ENCODE measurements at places on chromosomes 6 and 20. TPM values are rescaled to one million over a fixed set of nuclear protein-coding genes. Genes with fewer than 3 reads are reported as not detected.

Gene ESR1
- not detected for polyA plus RNA-seq

Gene SLC23A2
- 8.0 TPM for polyA plus RNA-seq

Gene RARS2
- 12.4 TPM for polyA plus RNA-seq

Gene C20orf96
- polyA plus RNA-seq = 4.8 TPM

Gene MATN4
- polyA plus RNA-seq = 0.05 TPM

Gene GABRR1
- polyA plus RNA-seq = not detected

Gene MYCT1
- polyA plus RNA-seq = 0.02 TPM

Gene SOX18
- polyA plus RNA-seq = not detected

Gene CEP85L
- 2.6 TPM for polyA plus RNA-seq

Gene GRM4
- 0.02 TPM for polyA plus RNA-seq

Gene FRS3
- polyA plus RNA-seq = 3.3 TPM

Gene PXMP4
- polyA plus RNA-seq = 11.2 TPM

Gene SPAG4
- 11.4 TPM for polyA plus RNA-seq

Gene CYP39A1
- polyA plus RNA-seq = not detected

Gene WFDC2
- polyA plus RNA-seq = not detected

DNA sequence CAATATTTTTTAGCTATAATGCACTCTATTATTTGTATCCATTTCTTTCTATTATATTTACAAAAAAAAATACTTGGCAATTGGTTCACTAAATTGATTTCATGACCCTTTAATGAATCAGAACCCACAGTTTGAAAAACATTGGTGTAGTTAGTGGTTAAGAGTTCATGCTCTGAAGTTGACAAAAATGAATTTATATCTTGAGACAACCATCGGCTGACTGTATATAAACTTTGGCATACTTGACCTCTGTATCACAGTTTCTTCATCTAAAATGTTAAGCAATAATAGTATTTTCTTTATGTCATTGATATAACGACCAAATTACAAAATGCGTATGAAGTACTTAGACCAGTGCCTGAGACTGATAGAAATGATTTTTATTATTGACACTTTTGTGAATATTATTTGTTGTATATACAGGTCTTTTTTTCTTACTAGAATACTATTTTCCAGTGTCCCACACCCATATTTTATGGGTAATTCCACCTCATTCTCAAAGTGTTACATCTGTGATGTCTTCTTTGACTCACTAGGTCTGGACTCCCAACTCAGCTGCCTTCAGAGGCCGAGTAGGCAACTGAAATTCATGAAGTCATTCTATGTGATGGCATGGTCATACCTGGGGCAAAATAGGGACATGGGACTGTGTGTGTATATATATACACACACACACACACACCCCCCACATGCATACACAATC, 459.2 kb downstream of the RFPL4B start:
- no peak for DNase-seq

- no peak for DNase-seq
Observed at GRCh38 chr6:106890447-106890846, 84.1 kb downstream of the CD24 start.

- no peak for DNase-seq
Observed at GRCh38 chr6:113377362-113377942, 479.7 kb upstream of the MARCKS start.

GRCh38 chr6:31620586-31621319, at the start of gene PRRC2A:
PRRC2A (plus strand) TSS chr6:31620715; CDS start chr6:31622790, 2,075 bp downstream.
- DNase-seq = no peak

- no peak for DNase-seq
Observed at GRCh38 chr20:49310705-49311104, 32.8 kb upstream of the ZNFX1 start.

DNA sequence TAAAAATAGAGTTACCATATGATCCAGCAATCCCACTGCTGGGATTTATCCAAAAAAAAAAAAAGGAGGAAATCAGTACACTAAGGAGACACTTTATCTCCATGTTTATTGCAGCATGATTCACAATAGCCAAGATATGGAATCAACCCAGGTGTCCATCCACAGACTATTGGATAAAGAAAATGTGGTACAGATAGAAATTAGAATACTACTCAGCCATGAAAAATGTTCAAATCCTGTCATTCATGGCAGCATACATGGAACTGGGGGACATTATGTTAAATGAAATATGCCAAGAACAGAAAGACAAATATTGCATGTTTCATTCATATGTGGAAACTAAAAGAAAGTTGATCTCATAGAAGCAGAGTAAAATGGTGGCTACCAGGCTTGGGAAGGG, 75.3 kb downstream of the ERMARD start:
- no peak for DNase-seq

- no peak for DNase-seq
Observed at GRCh38 chr6:152529369-152529768, 107.8 kb downstream of the SYNE1 start.

GRCh38 chr6:87779542-87779941, 77.5 kb upstream of the AKIRIN2 start:
- DNase-seq = no peak

GRCh38 chr6:14767226-14767625, 478.6 kb upstream of the JARID2 start:
- DNase-seq = no peak

GRCh38 chr6:99409672-99410071, 15.4 kb downstream of the PNISR start:
- no peak for DNase-seq

- no peak for DNase-seq
Observed at GRCh38 chr6:44004625-44005506, 122.4 kb downstream of the MRPL14 start.

DNA sequence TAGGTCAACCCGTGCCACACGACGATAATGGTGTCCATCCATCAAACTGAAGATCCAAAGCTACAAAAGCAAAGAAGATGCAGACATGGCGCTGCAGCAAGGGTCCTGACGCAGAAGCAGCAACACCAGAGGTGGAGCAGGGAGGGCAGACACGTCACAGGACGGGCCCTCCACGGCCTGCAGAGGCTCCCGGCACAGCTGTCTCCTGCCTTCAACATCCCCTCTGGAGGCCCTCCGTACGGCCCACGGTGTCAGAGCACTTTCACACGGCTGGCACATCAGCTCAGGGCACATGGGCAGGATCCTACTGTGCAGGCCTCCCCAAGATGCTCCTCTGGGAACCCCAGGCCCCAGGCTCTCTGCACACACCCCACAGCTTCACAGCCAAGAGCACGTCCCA, 37.6 kb downstream of the WDR27 start:
- no peak for DNase-seq

DNA sequence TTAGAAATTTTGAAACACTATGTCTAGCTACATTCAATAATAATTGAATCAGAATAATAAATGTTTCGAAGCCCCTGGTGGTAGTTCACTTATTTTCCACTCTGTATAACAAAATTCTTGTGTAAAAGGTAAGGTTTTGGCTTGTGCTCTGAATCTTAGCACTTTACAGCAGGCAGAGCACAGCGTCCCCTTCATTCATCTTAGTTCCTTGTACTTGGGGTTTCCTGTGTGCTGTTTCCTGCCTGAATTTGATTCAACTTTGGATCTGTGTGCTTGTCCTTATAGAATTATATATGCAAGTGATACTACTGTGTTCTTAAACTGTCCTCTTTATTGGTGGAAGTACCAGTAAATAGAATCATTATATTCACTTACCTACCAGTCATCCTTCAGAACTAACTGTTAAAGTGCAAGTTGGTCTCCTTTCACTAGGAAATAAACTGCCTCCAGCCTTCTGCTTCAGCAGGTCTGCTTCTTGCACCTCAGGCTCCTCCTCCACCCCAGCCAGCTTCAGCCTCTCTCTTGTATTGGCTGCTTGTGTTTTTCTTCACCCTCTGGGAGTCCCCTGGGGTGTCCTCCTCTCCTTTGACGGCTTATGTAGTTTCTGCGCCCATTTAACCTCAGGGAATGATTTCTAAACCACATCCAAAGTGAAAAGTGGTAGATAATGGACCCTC, 28.8 kb upstream of the TULP4 start:
- DNase-seq = no peak

GRCh38 chr6:145498425-145498824, 236.9 kb downstream of the EPM2A start:
- DNase-seq = no peak

DNA sequence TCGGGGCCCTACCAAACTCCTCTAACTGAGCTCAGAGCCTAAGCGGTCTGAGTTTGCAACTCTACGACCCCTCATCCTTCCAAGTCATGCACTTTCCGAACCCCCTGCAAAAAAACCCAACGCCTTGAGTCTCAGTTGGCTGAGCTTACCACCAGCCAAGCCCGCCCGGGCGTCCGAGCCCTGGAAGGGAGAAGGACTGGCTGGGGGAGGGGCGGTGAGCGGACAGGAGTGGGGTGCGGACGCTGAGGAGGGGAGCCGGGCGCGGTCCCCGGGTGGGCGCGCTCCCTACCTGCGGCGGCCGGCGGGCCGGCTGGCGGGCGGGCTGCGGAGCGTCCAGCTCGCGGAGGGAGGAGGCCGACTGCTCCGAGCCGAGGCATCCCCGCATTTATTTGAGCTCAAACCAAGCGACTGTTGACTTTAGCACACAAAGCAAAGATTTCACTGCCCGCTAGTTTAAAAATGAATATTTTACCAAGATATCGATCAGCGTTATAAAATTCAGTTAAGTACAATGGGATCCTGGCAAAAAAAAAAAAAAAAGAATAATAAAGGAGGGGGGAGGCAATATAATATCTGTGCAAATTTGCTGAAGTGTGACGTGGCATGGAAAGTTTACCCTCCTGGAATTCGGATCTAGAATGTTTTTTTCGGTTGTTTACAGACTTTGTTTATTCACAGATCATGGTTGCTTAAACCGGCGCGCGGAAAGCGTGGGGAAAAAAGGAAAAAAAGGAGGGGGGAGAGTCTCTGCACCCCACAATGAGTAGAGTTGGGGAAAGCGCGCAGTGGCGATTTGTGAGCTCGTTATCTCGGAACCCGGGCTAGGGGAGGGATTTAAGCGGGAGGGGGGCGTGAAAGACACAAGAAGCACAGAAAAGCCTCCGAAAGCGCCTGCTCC, 5.9 kb downstream of the FOXA2 start:
- DNase-seq = no peak

- DNase-seq = no peak
Observed at GRCh38 chr6:11217360-11218101, 14.9 kb downstream of the NEDD9 start.

DNA sequence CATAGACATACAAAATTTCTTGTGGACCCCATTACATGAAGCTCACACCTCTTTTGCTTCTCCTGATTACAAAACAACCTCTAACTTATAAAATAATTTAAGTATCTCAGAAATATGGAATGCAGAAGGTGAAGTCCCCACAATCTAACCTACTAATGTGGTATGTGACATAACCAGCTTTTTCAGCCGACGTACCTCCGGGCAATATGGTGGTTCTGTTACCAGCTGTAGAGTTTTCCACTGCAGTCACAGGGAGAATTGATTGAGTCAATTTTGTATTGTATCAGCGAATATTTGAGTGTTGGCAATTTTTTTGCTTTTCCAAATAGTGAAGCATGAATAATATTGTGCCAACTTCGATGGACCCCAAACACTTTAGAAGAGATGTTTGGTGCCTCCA, 15.7 kb upstream of the SPO11 start:
- DNase-seq = no peak

- no peak for DNase-seq
Observed at GRCh38 chr6:44954281-44954680, 373.8 kb upstream of the RUNX2 start.

DNA sequence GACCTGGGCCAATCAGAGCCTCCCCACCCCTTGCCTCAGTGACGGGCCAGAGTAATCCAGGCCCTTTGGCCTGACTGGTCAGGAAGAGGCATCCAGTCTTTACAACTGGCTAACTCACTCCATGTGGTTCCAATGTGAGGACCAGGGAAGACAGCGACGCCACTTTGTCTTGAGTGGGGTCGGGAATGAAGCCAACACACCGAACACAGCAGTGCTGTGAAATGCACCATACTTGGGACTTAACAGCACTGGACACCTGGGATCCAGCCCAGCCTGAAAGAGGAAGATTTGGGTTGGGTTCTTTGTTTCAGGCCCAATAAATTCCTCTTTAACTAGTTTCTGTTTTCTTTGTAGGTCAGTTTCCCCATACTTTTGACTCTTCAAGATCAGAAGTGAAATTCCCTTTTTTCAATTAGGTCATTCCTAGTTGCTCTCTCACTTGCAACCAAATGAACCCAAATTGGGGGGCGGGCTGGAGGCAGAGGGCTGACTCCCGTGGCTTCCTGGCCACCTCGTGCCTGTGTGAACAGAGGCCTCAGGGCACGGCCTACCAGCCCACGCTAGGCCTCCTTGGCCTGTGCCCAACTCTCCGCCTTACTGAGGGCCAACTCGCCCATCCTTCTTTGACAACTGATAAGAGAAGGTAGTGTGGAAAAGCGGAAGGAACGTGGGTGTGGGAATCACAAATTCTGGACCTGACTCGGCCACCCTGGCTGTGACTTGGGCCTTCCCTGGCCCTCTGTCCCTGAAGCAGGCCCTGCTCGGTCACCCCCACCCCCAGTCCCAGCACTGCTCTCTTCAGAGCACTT, 17.1 kb downstream of the SULF2 start:
- no peak for DNase-seq

DNA sequence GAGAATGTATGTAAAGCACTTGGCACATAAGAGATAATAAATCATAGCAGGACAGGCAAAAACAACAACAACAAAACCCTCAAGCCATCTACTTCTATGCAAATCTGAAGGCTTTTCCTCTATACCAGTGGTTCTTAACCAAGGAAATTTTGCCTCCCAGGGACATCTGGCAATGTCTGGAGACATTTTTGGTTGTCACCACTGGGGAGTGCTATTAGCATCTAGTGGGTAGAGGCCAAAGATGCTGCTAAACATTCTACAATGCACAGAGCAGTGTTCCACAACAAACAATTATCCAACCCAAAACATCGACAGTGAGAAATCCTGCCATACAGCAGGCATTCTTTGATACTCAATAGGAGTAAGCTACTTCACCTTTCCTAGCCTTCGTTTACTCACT, 28.2 kb downstream of the NDRG3 start:
- no peak for DNase-seq

DNA sequence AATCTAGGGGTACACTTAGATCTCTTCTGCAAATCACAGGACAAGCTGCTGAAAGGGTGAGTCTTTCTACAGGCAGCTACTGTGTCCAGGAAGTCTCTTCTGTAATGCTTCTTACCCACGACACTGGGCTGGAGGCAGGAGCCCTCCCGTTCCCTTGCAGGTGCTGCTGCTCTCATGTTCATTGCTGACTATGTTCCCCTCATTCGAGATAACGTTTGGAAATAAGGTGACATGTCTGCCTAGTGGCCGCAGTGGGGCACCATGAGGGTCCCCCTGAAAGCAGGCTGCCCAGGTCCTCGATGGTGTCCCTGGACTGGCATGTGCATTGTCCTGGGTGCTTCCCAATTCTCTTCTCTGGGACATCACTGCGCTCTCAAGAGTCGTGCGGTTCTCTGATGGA, 74.7 kb downstream of the SYNJ2 start:
- no peak for DNase-seq

- DNase-seq = no peak
Observed at GRCh38 chr6:90467546-90467945, 119.3 kb downstream of the MAP3K7 start.

DNA sequence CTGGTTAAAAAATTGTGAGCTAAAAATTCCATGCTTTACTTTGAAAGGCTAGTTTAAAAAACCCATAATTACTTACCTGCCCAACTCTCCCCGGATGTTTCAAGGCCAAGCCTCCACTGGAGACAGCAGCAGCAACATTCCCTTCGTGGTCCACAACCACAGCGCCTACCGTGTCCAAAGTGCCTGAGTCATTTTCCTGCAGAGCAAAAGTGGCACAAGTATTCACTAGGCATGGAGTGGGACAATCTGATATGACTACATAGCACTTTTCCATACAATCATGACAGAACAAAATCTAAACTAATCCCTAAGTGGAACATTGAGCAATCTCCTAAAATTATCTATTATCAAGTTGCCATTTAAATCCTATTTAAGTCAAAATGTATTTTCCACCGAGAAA, 104.8 kb downstream of the TASP1 start:
- DNase-seq = no peak

- DNase-seq = peak; percentile 47
Observed at GRCh38 chr20:32354592-32355416, 3.3 kb upstream of the ASXL1 start.
